Karpas-422 (cell line): ENCODE measurements at places on chromosomes 16 and 17.

DNA sequence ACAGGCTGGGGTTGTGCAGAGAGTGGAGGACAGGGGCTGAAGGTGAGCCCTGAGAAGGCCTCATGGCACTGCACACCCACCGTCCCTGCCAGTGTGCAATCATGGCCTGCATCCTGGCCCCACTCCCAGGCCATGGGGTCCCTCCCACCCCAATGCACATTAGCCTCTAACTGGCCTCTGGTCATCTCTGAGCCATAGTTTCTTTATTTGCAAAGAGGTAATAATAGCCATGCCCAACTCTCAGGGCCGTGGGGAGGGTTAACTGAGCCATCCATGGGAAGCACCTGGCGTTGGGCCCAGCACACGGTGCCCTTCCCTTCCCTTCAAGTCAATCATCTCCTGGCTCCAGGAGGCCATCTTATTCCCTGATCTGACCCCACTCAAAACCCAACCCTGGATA is 10.8 kb upstream of the ITGA3 start:
- no peak for DNase-seq

DNA sequence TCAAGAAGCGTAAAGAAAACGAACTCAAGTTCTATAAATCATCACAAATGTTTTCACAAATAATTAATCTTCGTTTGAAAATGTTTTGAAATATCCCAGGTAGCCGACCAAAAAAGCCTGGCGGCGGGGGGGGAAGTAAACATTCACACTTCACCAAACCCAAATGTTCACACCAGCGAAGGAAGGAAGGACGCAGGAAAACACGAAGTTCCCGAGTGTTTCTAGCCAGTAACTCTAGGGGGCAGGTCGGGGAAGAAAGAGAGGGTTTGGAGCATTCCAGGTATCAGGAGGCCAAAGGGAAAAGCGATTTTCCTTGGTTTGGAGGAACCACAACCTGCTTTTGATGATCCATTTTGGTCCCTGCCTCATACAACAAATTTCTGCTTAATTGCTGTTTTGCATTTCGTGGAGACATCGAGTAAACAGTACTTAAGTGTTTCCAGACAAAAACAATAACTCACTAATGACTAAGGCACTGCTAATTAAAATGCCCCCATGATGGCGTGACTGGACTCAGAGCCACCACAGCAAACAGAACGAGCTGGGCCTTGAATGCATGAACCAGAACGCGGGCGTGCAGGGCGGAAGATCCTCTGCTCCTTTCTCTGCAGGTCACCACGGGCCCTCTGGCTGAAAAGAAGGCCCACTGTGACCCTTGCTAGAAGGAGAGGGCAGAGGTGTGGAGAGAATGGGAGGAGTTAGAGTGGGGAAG is 16.6 kb downstream of the ZFHX3 start:
- no peak for DNase-seq

GRCh38 chr16:50804290-50804907 is 62.5 kb downstream of the CYLD start:
- no peak for DNase-seq

DNA sequence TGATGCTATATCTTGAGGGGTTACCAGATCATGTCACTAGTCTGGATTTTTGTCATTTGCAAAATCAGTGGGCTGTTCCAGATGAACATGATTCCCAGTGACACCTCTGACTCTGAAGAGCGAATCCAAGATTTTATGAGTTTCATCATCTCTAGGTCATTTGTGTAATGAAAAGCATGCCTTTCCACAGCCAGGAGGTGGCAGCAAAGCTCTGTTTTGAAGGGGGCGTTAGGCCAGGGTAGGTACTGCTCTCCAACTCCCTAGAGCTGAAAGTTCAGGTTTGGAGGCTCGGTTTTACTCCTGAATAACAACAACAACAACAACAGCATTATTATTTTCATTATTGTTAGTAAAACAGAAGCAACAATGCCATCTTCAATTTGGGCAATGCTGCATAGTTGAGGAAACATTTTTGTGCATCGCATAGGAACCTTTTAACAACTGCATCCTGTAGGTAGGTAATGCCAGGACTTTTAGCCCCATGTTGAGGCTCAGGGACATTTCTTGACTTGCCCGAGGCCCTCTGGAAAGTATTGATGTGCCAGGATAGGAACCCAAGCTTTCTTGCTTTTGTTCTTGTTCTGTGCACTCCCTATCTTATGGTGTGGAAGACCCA is 77.0 kb downstream of the MYH13 start:
- peak; percentile 89 for DNase-seq

- no peak for DNase-seq
These were observed 30.9 kb downstream of the SOCS1 start for GRCh38 chr16:11224894-11225676.

GRCh38 chr17:17702449-17703139 is 21.3 kb downstream of the RAI1 start:
- DNase-seq: peak; percentile 67

DNA sequence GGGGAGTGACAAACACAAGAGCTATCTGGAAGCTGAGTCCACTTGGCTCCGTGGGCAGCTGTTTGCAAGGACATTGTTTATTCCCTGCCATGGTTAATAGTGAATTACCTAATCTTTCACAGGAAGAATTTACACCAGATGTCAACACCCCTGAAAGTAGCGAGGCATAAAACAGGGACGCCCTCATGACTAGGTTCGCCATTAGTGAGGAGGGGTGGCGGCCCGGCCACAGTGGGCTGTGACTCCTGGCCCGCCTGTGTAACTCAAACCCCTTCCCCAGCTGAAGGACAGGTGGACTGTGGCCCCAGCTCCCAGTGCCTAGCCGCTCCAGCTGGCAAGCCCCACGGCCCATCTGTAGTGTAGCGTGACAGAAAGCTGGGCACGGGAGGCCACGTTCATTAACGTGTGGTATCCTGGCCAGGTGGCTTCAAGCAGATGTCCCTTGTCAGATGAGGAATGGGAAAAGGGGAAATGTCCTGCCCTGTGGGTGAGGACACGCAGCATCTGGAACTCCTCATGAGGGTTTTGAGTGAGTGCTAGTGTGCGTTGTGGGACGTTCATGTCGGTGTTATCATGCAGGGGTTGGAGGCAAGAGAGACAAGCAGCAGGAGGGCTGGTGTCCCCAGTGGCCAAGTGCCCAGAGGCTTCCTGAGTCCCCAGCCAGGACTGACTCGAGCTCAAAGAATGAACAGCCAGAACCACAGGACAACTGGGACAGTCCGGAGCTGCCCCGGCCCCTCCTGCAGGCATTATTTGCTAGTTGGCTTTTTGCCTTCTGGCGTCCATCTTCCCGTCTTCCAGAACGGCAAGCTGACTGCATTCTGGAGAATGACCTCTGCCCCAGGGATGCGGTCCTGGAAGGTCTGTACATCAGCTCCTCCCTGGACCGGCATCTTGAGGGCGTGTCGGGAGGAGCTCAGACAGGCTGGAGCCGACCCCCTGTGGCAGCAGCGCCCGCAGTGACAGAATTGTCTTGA is 19.2 kb downstream of the KDM8 start:
- no peak for DNase-seq

DNA sequence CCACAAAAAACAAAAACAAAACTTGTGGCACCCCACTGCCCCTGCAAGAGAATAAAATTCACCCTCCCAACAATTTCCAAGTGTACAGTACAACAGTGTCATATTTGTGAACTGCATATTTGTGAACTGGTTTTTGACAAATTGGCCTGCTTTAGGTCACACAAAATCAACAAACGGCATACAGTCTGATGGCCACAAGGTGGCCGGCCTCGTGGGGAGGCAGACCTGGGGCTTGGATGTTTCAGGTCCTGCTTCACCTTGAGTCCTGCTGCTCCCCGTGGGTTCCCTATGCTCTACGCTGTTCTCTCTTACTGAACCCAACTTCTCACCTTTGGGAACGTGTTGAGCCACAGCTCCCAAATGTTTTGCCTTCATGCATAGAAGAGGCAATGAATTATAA is 102.2 kb downstream of the CDK5R1 start:
- DNase-seq: no peak

DNA sequence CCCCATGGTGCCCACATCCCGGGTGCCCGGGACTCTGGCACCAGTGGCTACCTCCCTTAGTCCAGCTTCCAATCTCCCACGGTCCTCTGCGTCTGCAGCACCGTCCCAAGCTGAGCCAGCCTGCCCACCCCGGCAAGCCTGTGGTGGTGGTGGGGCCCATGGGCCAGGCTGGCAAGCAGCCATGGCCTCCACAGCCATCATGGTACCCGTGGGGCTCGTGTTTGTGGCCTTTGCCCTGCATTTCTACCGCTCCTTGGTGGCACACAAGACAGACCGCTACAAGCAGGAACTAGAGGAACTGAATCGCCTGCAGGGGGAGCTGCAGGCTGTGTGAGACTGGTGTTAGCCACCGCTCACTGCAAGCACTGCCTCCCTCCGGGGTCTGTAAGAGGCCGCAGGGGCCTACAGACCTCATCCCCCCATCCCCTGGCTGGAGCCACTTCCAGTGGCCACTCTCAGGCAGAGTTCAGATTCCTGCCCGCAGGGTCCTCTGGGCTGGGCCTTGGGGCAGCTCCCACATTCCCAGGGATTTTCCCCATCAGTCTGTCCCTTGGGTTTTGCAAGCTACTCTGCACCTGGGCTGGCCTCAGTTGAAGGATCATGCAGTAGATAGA is 3.9 kb upstream of the SETD1A start:
- peak; percentile 93 for DNase-seq

DNA sequence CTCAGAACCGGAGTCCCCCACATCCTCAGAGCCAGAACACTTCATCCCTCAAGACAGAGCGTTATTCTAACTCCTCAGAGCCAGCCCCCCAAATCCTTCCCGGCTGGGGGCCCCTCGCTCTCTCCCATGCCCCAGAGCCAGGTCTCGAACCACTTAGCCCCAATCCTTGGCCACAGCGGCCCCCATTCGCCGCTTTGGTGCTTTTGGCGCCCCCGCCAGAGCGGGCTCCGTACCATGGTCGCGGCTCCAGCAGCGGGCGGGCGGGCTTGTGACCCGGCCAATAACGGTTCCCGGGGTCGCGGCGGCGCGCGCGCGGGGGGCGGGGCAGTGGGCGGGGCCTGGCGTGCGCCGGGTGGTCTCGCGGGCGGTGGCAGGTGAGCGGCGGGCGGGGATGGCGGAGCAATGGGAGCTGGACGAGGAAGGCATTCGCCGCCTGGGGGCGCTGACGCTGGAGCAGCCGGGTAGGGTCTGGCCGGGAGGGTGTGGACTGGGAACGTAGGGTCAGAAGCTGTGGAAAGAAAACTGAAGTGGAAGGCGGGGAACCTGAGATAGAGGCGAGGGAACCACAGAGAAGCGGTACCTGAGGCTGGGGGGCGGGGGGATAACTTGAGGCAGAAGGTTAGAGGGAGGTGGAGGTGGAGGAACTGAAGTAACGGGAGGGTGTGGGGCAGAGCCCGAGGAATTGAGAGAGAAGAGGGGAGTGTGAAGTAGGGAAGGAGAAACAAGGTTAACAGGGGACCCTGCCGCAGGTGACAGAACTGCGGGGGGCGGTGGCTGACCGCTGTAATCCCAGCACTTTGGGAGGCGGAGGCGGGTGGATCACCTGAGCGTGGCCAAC is at the start of the genes KCTD19 and LRRC36:
TSS of gene KCTD19 (minus strand) at position 270 of the 838 bp plus-strand sequence. CDS start at position 236, 34 bp downstream.
TSS of gene LRRC36 (plus strand) at position 344 of the 838 bp plus-strand sequence. CDS start at position 392, 48 bp downstream.
- no peak for DNase-seq

- no peak for DNase-seq
These were observed 28.6 kb downstream of the MYO18A start for GRCh38 chr17:29151567-29151966.

DNA sequence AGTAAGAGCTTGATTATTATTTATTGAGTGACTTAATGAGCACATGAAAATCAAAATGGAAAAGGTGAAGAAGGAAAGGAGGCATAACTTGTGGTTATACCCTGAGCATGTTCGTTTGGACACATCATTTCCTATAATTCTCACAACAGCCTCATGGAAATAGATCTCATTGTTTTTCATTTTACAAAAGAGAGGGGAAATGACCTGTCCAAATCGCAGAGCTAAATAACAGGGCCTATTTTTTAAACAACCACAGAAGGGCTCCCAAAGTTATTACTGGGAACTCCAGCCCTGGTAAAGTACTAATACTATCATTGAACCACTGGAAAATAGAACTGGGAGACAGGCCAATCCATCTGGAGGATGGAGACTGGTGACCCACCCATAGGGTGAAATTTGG is 317.7 kb upstream of the C16orf82 start:
- no peak for DNase-seq

DNA sequence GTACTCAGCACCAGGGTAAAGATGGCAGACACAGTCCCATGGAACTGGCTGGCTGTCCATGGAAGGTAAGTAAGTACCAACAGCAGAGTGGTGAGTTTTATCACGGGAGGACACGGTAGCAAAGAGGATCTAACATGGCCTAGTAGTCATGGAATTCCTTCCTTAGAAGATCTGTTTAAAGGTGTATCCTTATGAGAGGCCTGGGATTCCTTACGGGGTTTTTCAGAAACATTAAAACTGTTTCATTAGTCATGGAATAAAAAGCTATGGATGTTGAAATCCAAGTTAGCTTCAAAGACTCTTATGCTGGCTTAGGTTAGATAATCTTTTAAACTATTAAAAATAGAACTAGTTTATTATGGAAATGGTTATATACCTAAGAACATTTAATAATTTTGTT is 7.4 kb downstream of the FTO start:
- DNase-seq: no peak

DNA sequence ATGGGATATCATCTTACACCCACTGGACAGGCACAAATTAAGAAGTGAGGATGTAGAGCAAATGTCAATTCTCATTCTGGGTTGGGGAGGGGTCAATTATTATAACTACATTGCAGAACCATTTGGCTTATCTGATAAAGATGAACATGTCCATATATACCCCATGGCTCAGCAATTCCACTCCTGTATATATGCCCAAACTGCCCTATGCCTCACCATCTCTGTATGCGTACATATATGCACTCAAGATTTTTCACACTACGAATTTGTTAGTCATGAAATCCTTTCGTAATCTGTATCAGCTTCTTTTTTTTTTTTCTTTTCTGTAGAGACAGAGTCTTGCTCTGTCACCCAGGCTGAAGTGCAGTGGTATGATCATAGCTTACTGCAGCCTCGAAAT is 20.8 kb upstream of the CNEP1R1 start:
- no peak for DNase-seq

GRCh38 chr16:22054847-22055590 is 37.3 kb upstream of the VWA3A start:
- no peak for DNase-seq

DNA sequence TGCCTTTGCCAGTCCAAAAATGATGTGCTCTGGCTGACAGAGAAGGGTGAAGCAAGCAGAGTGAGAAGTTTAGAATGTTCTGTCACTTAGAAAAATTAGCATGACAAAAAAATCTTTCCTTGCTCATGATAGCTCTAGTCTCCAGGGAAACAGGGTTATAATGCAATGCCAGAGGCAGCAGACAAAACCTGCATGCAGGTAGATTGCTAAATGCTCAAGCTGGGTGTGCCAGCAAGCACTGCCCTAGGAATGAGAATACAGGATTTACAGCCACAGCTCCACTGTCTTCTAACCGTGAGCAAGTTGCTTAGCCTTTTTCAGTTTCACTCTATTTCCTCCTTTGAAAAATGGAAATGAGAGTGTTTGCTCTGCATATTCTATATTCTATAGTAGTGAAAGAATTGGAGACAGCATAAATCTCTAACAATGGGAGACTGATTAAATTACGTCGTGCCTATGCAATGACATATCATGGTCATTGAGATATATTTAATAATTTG is 516.6 kb upstream of the C16orf82 start:
- no peak for DNase-seq
